ENCODE measurements at places on chromosomes 4 and X.

- DNase-seq: no peak
Observed at GRCh38 chrX:68072041-68072440, 361.3 kb downstream of the OPHN1 start.

- no peak for DNase-seq
Observed at GRCh38 chr4:19386786-19387185, 864.9 kb upstream of the SLIT2 start.

GRCh38 chr4:25297528-25298242 lies 14.9 kb upstream of the ZCCHC4 start:
- no peak for DNase-seq

DNA sequence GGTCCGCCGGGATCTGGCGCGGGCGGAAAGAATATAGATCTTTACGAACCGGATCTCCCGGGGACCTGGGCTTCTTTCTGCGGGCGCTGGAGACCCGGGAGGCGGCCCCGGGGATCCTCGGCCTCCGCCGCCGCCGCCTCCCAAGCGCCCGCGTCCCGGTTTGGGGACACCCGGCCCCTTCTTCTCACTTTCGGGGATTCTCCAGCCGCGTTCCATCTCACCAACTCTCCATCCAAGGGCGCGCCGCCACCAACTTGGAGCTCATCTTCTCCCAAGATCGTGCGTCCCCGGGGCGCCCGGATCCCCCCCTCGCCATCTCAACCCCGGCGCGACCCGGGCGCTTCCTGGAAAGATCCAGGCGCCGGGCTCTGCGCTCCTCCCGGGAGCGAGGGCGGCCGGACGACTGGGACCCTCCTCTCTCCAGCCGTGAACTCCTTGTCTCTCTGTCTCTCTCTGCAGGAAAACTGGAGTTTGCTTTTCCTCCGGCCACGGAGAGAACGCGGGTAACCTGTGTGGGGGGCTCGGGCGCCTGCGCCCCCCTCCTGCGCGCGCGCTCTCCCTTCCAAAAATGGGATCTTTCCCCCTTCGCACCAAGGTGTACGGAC lies 482 bp upstream of the SHOX start:
- DNase-seq: no peak

GRCh38 chrX:48694776-48695533 lies 1.6 kb upstream of the SUV39H1 start:
- DNase-seq: no peak
